ENCODE measurements at places on chromosomes 6 and 20.

GRCh38 chr6:75409286-75409685, 84.3 kb downstream of the FILIP1 start:
- DNase-seq, result no peak

DNA sequence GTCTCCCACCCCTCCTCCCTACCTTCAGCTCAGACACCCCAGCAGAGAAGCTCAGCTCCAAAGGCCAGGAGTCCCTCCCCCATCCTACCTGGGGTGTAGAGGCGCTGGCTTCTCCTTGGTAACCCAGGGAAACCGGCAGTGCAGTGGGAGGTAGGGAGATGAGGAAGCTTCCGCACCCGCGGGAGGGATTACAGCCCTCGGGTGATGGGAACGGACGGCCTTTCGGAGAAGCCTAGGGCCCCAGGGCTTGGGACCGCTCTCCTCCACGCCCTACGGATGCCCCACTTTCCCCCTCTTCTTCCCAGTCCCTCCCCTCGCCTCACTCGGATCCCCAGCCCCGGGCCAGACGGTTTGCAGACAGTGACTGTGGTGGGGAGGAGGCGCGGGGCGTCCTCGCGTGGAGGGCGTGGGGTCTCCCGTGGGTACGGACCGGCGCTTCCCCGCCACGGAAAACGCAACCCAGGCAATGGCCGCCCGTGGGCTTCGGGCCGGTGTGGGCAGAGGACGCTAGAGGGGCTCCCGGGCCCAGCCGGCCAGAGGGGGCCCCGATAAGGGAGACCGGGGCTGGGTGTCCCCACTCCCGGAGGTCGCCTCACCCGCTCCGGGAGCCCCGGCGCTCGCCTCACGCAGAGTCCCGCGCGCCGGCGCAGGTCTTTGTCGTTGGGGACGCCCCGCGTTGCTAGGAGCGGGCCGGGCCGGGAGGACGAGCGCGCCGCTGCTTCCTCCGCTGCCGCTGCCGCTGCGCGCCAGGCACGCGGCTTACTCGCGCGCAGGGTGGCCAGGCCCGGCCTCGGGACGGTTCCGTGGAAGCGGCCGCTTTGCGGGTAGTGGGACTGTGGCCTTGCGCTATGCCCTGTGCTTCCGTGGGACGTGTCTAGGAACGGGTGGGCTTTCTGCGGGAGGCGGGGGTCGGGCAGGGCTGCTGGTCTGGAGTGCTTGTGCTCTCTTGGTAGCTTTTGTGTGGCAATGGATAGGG, 15.8 kb downstream of the AARS2 start:
- peak; percentile 58 for DNase-seq

DNA sequence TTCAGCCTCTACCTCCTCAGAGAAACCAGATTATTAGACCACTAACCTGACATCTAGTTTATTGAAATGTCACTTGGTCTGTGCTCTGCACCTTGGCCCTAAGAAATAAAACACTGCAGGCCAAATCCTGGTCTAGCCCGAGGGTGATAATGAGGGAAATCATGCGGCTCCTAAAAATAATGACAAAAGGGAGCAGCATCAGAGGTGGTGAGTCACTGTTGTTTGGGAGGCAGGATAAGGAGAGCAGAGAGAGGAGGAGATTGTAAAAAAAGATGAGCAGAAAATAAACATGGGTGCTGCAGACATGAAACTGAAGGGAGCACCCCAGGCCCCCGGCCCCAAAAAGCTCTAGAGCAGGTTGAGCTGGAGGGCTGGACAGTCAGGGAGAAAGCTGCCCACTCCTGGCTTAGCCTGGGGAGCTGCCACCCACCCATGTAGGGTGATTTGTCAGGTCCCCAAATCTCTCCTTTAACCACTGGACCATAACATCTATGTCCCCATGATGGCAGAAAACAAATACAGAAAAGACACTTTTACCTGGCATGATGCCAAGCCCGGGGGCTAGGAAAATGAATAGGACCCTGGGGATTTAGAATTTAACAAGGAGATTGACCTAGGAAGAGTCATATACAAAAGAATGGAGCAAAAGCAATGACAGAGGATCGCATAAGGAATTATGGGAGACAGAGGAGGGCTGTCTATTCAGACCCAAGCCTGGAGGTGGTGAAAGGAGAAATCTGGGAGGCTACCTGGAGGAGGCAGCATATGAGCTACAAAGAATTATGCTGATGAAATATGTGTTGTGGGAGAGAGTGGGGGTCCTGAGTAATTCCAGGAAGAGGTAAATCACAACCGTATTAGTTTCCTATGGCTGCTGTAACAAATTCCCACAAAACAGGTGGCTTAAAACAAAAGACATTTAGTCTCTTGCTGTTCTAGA, 103.7 kb downstream of the SNAP25 start:
- no peak for DNase-seq

DNA sequence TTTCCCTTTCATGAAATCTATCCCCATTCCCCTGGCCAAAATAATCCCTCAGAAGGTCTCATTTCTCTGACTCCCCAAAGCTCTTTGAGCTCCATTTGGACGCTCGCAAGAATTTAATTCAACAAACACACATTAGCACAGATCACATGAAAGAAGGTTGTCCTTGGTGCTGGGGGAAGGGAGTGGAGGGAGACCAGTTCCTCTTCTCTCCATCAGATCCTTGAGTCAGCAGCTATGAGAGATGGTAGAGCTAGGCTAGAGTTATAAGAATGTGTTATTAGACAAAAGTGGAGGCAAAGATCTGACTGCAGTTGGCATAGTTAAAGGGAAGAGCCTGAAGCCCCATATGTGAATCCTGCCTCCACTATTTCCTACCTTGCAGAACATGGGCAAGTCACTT, 184.2 kb upstream of the CDYL start:
- no peak for DNase-seq

DNA sequence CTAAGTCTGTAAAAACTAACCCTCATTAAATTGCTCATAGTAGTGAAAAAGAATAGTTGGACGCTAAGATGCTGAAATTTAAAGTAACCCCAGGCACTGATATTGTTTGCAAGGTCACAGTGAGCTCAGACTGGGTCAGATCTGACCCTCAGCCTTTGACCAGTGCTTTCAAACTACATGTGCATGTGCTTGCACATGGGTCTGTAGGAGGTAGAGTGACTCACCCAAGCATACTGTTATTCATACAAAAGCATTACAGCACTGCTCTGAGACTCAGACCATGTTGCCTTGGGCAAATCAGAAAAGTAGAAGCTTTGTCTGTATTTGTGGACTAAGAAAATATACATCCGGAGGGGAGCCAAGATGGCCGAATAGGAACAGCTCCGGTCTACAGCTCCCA, 326.4 kb upstream of the MARCKS start:
- no peak for DNase-seq

GRCh38 chr6:570825-571224, 86.1 kb downstream of the HUS1B start:
- no peak for DNase-seq

- no peak for DNase-seq
These were observed 200.5 kb downstream of the SMOC2 start for GRCh38 chr6:168641446-168641845.

- DNase-seq, result no peak
These were observed 61.2 kb downstream of the TNFAIP3 start for GRCh38 chr6:137928286-137928685.

DNA sequence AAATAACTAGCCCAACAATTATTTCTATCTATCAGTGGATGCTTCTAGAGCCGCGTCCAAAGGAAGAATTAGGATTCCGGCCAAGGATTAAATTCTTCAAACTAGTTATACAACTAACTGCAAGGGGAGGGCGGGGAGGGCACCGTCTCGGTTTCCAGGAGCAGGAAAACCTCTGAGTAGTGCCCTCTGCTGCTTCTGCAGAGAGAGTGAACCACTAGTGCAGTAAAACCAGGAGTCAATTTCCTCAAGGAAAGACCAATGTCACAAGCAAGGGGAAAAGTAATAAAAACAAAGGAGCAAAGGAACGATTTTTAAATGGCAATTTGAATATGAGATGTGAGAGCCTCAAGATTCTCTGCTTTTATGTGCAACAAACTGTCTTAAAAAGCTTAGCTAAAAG, 16.5 kb upstream of the UBE2J1 start:
- DNase-seq, result no peak

DNA sequence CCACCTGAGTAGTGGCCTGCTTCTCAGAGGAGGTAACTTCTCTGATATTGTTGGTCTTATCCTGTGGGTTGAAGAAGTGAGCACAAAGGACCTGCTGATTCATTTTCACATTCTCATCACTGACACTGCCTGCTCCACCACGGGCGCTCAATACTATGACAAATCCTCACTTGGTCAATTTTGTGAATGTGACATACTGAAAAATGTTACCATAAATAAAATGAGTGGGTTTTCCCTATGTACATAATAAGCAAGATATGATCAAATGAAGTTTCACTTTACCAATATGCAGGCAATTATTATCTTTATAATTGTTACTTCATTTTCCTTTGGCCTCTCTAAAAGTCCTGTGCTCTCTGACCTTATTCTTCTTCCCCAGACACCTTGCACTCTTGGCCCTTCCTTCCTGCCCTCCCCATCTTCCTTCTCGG, 71.5 kb upstream of the RIPOR2 start:
- no peak for DNase-seq

DNA sequence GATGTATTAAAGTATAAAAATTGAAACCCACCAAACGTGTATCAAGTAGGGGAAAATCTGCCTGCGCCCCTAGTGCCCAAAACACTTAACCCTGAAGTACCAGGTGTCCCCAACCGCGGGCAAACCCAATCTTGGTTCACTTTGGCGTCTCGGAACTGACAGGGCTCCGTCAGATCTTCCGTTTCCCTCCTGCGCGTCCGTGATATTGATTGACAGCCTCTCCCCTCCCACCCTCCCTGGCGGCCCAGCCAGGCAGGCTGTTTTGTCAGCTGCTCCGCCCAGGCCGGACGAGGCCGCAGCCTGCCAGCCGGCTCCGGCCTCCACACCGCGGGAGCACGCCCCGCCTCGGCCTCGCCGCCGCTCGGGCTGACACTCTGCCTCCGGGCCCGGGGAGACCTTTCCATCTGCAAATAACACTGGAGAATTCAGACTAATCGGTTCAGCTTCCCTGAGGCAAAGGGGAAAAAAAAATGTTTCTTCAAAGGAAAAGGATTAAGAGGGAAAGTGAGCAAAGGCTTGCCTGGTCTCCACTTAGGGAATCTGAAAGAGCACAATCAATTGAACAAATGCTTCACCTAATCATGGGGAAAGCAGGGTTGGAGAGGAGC, 234.9 kb upstream of the MCHR2 start:
- DNase-seq, result peak; percentile 62

GRCh38 chr6:154757352-154758050, 24.3 kb downstream of the SCAF8 start:
- DNase-seq, result no peak

DNA sequence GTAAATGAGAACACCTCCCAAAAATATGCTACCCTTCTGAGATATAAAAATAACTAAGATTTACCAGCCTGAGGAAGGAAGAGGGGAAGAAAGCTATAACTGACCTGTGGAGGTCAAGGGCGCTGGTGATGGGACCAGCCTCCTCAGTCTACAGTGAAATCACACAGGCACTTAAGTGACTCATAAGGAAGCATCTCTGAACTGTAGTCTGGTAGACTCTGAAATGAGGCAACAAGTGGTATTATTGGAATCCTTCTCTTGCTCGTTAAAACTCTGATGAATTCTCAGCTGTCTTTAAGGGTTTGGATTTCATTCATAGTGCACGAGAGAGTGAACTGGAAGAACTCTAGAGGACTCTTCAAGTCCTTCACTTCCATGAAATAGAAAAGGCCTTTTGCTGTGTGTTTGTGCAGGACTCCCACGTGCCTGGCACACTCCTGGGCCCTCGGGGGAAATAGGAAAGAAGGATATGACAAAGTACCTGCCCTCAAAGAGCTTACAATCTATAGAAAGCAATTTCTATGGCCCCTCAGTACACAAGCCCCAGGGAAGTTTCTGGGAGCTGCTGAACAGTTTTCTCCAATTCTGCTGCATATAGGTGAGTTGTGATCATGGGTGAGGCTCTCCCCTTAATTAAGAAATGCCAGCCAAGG, 231.8 kb upstream of the RREB1 start:
- no peak for DNase-seq

DNA sequence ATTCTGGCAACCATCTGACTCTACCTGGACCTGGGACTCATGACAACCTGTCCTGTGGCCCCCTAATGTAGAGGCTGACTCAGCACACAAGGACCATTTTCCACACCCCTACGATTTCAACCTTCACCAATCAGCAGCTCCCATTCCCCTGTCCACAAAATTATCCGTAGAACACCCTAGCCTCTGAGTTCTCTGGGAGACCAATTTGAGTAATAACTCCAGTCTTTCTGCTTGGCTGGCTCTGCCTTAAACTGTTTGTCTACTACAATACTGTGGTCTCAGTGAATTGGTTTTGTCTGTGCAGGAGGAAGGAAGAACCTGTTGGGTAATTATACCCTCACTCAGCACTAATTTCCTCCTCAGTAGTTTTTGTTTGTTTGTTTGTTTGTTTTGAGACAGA, 99.3 kb upstream of the MRPS10 start:
- no peak for DNase-seq

DNA sequence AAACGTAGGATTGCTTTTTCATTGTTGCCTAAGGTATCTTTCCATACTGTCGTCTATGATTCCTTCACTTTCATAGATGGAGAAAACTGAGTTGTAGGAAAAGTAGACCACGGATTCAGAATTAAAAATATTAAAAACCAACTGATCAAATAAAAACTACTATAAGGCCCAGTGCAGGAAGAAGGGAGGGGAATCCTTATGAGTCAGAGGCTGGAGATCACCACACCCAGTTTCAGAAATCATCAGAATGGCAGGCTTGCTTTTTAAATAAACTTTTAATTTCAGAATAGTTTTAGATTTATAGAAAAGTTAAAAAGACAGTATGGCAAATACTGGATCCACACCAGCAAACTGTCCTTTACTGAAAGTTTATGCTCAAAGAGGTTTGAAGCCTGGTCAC, 32.0 kb upstream of the POPDC3 start:
- no peak for DNase-seq

DNA sequence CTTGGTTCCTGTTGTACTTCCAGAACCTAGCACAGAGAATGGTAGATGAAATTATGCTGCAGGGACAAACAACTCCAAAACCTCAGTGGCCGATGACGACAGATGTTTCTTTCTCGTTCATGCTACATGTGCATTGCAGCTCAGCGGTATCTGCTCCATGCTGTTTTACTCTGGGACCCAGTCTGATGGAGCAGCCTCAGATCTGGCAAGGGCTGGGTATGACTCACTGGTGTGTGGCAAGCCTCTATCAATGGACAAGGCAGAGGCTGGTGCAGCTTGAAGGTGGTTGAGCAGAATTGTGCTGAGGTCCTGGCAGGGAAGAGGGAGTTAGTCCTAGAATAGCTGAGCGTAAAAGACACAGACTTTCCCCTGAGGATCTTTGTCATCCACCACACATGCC, 10.3 kb upstream of the BLCAP start:
- no peak for DNase-seq

GRCh38 chr6:111464184-111464583, 18.8 kb downstream of the REV3L start:
- no peak for DNase-seq

- DNase-seq, result no peak
These were observed 33.3 kb downstream of the PPP1R14C start for GRCh38 chr6:150176152-150176551.

GRCh38 chr6:80021591-80021990, 17.1 kb downstream of the TTK start:
- DNase-seq, result no peak

- DNase-seq, result peak; percentile 32
These were observed 691 bp downstream of the SYNDIG1 start for GRCh38 chr20:24469894-24470745.

- no peak for DNase-seq
These were observed 199.2 kb upstream of the PRDM1 start for GRCh38 chr6:105886814-105887544.

GRCh38 chr6:19802656-19803055, 34.5 kb upstream of the ID4 start:
- DNase-seq, result peak; percentile 40

Data from NCI-H1105 (cell line).